ENCODE measurements at places on chromosomes 2 and 18.
A peak's percentile ranks its signal among the peaks of the same experiment; 100 is the strongest.

GRCh38 chr2:236805800-236806531 lies 236.3 kb downstream of the ACKR3 start:
- no peak for DNase-seq

- DNase-seq: no peak
Measured at GRCh38 chr2:199982126-199982843, 26.9 kb downstream of the MAIP1 start.

- DNase-seq: no peak
Measured at GRCh38 chr2:74947703-74948102, 10.7 kb upstream of the POLE4 start.

- DNase-seq: no peak
Measured at GRCh38 chr18:37334631-37335408, 230.8 kb downstream of the CELF4 start.

DNA sequence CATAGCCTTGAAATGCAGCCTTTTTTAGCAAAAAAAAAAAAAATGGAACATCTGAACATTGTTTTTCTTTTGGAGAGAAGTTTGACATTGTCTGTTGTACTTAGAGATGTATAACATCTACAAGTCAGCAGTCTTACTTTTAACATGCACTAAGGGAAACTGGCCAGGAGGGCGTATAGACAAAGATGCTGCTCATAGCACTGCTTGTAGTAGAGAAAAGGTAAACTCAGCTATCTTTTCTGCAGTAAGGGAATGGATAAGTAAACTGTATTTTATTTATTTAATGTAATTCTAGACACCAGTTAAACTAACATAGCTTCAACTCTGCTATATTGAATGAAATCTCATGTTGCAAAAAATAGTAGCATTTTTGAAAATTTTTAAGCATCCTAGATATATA lies 489.6 kb downstream of the PTPRM start:
- DNase-seq: no peak

DNA sequence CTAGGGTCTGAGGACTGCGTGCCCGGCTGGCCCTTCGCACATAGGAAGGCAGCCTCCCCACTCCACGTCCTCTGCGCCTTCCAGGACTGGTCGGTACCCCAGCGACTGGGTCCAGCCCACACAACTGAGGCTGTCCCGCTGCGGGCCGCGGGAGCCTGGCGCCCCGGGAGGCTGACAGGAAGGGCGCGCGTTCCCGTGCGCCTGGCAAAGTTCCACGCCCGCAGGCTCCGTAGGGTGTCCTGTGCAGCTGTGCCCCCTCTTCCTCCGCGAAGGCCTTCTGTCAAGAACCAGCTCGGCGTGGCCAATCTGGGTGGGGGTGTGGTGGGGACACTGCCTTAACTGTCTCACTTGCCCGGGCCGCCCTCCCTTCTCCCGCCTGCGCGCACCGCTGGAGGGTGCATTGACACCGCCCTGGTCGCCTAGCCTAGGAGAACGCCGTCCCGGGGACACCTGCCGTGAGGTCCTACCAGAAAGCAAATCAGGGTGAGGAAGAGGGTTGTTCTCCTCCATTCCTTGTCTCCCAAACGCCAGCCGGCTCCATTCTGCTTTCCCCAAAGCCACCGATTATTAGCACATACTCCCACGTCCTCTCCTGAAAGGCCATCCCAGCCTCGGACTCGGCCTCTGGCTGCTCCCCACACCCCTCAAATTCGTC lies 618 bp upstream of the LYPD1 start:
- peak; percentile 2 for DNase-seq

- no peak for DNase-seq
Measured at GRCh38 chr2:160214461-160215445, 14.7 kb upstream of the ITGB6 start.

- no peak for DNase-seq
Measured at GRCh38 chr2:160270571-160271113, 70.6 kb upstream of the ITGB6 start.

- DNase-seq: no peak
Measured at GRCh38 chr2:217753460-217754200, 249.2 kb downstream of the TNS1 start.

DNA sequence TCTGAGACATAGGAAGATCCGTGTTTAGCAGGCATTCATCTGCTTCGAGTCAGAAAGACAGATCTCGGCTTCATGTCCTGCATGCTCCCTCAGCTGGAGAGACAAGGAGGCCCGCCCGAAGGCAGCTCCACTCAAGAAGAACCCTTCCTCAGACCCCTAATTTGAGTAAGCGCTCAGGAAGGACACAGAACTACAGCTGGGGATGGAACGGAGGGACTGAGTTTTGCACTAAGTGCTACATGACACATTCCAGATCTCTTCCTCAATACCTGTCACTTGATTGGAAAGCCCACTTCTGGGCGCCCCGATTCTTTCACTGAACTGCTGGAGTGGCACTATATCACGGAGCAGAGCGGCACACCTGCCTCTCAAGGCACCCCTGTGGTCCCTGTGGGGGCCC lies 185.6 kb upstream of the PXDN start:
- no peak for DNase-seq

GRCh38 chr2:200336980-200337615 lies 30.6 kb downstream of the SPATS2L start:
- DNase-seq: no peak

DNA sequence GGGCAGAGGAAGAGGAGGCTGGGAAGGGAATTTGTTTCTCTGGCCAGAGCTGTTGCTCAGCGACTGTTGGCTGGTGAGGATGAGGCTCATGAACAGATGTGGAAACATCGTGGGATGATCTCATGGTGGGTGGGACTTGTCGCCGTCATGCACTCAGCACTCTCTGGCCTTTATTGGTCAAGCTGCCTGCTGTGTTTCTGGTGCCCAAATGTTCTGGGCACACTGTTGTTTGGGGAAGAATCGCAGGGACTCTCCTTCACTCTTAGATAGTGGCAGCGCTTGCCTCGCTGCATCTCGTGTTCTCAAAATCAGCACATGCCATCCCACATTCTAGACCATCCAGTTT lies 145.6 kb downstream of the AGAP1 start:
- no peak for DNase-seq

DNA sequence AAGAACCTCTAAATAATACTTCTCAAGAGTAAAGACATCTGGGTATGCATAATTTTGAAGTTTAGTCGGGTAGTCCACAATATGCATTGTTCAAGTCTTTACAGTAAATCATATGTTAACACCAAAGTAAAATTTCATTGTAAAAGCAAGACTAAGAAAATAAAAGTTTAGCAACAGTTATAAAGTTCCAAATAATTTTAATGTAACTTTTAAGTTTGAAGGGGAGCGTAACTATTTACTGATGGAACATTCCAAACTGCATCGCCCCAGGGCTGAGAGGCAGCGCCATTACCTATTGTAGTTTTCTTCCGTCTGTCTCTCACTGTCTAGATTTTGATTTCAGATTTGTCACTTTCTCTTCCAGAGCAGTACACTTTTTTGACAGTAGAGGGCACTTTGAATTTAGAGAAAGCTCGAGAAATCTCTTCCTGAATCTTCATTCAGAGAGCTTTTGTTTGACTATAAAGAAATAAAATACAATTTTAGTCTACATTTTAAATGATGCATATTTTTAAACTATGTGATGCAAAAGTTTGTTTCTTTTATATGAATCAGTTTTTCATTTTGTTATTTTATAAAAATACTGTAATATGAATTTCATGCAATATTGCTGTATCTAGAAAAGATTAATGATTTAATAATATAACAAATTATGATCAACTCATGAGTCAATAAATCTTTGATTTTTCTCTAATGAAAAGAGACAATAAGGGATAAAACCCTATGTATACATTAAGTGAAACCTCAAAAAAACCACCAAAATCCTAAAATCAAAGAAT lies 389.8 kb downstream of the FIGN start:
- DNase-seq: peak; percentile 48

- no peak for DNase-seq
Measured at GRCh38 chr2:239561446-239562001, 160.7 kb upstream of the HDAC4 start.

DNA sequence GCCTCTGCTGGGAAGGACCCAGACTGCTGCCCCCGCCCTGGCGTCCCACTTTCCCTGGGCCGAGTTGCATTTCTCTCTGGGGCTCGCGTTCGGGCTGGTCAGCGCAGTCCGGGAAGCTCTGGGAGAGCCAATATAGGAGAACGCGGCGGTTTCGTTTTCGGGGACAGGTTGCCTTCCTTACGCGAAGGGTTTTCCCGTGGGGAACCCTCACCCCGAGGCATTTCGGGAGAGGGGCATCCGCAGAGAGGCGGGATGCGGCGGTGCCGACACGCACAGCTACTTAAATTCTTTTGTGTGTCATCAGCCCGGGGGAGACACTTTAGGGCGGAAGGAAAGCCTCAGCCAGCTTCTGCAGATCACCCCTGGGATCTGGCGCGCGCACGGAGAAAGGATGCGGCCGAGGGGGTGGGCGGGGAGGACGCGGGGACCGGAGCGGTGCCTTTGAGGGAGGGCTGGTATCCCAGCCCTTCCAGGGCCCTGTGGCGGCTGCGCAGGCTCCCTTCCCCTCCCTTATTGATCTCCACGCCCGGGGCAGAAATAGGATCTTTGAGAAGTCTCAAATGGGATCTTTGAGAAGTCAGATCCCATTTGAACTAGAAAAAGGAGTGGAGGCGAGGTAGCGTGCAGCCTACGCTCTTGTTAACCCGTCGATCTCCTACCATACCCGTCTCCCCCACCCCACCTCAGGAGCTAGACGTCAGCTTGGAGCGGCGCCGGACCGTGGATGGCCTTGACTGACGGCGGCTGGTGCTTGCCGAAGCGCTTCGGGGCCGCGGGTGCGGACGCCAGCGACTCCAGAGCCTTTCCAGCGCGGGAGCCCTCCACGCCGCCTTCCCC lies 1.2 kb downstream of the GATA6 start:
- peak; percentile 8 for DNase-seq

DNA sequence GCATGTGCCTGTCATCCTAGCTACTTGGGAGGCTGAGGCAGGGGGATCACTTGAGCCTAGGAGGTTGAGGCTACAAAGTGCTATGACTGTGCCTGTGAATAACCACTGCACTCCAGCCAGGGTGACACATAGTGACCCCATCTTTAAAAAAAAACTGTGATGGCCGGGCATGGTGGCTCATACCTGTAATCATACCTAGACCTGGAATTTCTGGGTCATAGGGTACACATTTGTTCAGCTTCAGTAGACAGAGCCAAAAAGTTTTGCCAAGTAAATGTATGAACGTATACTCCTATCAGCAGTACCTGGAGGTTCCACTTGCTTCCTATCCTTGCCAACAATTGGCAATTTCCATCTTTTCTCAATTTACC lies 6.4 kb upstream of the IGFBP2 start:
- DNase-seq: no peak

GRCh38 chr2:239607517-239608191 lies 206.8 kb upstream of the HDAC4 start:
- no peak for DNase-seq

- no peak for DNase-seq
Measured at GRCh38 chr2:12046641-12047040, 300.2 kb downstream of the LPIN1 start.

- no peak for DNase-seq
Measured at GRCh38 chr2:138182937-138183312, 218.7 kb downstream of the HNMT start.

DNA sequence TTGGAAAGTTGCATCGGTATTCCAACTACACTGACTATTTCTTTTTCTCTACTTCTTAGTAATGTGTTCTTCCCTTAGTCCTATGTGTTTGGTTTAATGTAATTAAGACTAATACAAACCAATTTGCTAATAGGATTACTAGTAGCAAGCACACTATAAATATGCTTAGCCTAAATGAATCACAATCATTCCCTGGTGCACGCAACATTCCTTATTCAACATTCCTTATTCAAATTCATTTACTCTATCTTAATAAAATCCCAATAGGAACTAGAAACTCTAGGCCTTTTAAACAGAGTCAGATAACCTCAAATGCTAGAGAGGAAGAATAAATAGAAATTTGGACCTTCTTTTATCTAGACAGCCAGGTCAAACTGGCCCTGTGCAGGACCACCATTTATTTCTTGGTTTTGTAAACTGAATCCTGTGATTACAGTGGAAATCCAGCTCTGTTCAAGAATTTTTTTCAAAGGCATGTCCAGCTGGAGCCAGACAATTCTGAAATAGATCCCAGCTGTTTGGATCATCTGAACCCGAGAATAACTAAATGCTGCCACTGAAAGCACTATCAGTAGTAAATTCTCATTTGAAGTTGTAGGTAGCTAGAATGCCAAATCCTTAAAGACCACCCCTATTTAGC lies 103.1 kb downstream of the PPP1R1C start:
- no peak for DNase-seq

- DNase-seq: no peak
Measured at GRCh38 chr2:20667151-20667530, 197 bp downstream of the GDF7 start.

DNA sequence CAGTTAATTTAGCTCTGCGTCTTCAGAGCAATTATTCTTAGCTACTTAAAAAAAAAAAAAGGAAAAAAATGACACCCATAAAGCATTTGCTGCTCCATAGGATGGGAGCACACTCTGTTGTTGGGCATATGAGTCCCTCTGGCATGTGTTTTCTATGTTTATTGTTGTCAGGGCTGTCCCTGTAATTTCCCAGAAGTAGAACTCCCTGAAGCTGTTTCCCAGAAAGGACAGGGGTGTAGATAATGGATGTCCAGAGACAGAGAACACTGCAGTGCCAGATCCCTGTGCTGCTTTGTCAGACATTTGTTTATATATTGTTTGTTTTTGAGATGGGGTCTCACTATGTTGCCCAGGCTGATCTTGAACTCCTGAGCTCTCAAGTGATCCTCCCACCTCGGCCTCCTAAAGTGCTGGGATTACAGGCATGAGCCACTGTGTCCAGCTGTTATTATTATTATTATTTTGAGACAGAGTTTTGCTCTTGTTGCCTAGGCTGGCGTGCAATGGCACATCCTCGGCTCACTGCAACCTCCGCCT lies 32.6 kb downstream of the GALM start:
- DNase-seq: no peak

DNA sequence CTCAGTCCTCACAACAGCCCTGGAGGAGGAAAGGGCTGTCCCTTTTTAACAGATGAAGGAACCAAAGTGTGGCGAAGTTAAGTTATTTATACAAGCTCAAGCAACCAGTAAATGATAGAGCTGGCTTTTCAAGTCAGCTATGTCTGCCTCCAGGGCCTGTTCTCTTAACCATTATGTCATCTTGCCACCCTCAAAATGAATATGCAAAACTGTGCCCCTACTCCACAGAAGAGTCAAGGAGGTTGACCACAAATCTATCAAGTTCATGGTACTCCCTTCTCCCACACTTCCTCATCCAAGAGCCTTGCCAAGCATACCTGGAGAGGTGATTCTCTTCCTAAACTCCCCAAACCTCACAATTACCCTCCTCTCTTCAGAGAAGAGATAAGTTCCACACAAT lies 37.3 kb upstream of the CREB1 start:
- no peak for DNase-seq

- DNase-seq: no peak
Measured at GRCh38 chr18:45528712-45529336, 86.5 kb upstream of the SLC14A2 start.

DNA sequence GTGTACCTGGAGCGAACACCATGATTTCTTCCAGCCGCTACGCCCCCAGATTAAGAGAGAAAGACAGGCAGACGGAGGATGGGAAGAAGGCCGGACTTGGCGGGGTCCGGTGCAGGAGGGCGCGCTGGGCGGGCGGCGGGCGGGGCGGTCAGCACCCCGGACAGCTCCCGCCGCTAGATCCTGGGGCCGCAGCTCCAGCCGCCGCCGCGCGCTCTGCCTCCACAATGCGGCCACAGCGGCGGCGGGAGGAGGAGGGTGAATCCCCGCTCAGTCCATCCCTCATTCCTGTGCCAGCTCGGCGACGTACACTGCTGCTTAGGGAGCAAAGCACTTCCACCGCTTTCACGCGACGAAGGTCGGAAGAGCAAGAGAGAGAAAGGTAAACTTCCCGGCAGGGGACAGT lies at the start of gene AKAIN1:
Gene AKAIN1 (minus strand): TSS at position 226 of the 403 bp plus-strand sequence. CDS start 204 bp downstream, at position 22.
- DNase-seq: no peak

GRCh38 chr2:219621935-219622334 lies 5.5 kb upstream of the SLC4A3 start:
- no peak for DNase-seq

All from NCI-H1092 (cell line).